CD4-positive, alpha-beta T cell treated with Interleukin-15 for 1 hour (primary cell): ENCODE measurements at places on chromosomes 3 and 15.

DNA sequence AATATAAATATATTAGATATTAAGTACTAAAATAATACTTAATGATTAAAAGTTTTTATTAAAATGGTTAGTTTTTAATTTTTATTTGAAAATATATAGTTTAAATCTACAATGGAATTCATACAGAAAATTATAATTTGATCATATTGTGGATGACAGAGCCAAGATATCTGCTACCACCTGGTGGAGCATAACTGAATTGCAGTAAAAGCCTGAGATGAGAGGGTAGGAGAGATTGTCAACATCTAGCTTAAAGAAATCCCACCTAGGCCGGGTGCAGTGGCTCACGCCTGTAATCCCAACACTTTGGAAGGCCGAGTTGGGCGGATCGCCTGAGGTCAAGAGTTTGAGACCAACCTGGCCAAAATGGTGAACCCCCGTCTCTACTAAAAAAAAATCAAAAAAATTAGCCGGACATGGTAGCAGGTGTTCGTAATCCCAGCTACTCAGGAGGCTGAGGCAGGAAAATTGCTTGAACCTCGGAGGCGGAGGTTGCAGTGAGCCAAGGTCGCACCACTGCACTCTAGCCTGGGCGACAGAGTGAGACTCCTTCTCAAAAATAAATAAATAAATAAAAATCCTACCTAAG is 25.1 kb upstream of the CSTA start:
- no peak for DNase-seq

DNA sequence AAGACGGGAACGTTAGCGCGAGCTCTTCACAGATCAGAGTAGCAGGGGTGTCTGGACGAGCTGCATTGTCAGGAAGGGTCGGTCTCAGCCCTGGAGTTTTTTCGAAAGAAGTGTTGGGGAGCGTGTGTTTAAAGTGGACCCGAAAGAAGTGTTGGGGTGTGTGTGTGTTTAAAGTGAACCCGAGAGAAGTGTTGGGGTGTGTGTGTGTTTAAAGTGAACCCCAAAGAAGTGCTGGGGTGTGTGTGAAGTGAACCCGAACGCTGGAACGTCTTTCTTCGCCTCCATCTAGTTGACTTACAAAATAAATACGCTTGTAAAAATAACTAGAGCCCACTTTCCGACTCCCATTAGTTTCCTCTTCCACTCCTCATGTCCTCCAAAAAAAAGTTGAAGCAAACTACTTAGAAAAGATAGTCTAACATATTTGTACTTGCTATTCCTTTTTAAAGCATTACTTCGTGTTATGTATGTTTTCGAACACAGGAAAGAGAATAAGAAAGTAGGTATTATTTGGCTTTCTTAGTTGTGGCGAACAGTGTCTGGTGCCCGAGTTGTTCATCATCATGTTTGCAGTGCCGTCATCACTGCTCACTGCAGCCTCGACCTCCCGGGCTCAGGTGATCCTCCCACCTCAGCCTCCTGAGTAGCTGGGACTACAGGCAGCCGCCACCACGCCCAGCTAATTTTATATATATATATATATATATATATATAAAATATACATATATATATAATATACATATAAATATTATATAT is 1.0 kb downstream of the LRCH3 start:
- peak; percentile 39 for DNase-seq

DNA sequence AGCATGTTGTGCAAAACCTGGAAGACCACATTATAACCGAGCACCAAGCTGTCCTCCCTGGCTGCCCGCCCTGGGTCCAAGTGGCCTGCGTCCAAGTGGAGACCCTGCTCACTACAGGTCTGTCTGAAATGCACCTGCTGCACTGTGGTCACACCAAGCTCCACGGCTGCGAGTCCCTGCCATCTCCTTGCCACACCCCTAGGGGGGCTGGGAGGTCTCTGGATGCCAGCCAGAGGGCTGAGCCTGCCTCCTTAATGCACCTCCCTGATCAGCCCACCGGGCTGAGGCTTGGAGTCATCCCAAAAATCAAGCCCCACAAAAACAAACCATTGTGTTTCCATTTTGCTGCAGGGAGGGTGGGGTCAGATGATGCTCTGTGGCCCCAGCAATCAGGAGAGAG is 187.1 kb downstream of the MEGF11 start:
- DNase-seq = no peak

- DNase-seq = peak; percentile 78
Measured at GRCh38 chr15:90191794-90192509, 9.2 kb upstream of the SEMA4B start.

GRCh38 chr3:121821421-121822199 is 13.2 kb downstream of the IQCB1 start:
- no peak for DNase-seq

GRCh38 chr15:77057072-77057471 is 13.8 kb downstream of the TSPAN3 start:
- DNase-seq = no peak

DNA sequence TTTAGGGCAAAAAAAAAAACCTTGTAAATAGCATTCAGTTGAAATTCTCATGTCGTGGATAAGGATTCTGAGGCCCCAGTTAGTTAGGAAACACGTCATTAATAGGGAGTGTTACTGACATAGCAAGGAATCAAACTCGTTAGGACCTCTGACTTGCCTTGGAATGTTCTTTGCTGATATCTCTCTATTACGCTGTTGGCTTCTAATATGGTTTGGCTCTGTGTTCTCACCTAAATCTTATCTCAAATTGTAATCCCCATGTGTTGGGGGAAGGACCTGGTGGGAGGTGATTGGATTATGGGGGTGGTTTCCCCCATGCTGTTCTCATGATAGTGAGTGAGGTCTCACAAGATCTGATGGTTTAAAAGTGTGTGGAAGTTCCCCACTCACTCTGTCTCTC is 40.3 kb downstream of the CHL1 start:
- no peak for DNase-seq

GRCh38 chr15:100665570-100665969 is 63.2 kb downstream of the ASB7 start:
- no peak for DNase-seq

GRCh38 chr15:43125100-43125661 is 8.2 kb upstream of the TMEM62 start:
- DNase-seq = no peak

DNA sequence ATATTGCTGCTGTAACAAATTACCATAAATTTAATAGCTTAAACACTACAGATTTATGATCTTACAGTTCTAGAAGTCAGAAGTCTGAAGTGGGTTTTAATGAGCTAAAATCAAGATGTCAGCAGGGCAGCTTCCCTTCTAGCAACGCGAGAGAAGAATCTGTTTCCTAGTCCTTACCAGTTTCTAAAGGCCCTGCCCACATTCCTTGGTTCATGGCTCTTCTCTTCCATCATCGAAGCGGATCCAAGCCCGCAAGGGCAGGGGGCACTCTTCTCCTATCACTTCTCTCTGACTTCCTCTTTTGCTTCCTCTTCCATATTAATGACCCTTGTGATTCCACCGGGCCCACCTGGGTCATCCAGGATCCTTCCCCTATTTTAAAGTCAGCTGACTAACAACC is 16.1 kb downstream of the MINDY4B start:
- peak; percentile 19 for DNase-seq

- DNase-seq = no peak
Measured at GRCh38 chr15:83498801-83499200, 51.7 kb downstream of the SH3GL3 start.

GRCh38 chr15:99097441-99098410 is 7.2 kb upstream of the SYNM start:
- no peak for DNase-seq

- DNase-seq = no peak
Measured at GRCh38 chr3:86416334-86416733, 574.6 kb downstream of the VGLL3 start.

DNA sequence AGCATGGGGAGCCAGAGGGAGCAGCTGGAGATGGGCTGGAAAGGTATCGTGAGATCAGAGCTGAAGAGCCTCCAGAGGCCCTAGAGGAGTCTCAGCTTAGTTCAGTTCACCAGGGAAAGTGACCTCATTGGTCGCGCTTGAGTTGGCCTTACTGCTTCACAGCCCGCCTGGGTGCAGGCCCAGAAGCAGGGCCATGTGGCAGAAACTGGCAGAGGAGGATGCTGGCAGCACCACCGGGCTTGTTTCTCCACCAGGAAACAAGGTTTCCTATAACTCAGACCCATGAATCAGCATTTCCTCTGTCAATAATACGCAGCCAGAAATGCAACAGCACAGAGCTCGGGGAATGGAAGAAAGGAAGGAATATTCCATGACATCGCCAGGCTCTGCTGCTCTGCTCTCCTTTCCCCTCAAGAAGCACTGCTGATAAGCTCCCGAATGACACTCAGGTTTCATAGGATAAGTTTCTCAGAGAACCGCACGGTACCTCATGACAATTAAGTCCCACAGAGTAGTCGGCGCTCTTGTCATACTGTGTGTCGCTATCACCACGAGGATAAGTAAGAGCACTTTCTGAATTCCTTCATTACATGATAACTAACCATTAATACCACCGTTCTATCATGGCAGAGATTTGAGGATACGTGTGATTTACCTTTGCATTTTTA is 147.1 kb upstream of the LPP start:
- DNase-seq = no peak

GRCh38 chr3:197105786-197106185 is 76.2 kb upstream of the MELTF start:
- no peak for DNase-seq

DNA sequence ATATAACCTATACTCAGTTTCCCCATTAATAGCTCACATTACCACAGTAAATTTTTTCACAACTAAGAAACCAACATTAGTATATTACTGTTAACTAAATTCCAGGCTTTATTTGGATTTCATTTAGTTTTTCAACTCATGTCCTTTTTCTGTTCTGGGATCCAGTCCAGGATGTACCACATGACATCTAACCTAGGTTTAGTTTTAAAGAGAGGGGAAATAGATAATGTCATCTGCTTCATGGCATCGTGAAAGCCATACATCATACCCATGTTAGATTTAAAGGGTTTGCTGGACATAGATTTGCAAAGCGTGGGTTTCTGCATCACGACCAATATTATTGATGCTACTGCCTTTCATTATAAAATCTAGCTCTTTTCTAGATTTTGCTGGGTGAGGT is 33.2 kb upstream of the RPP14 start:
- DNase-seq = no peak

GRCh38 chr3:85835857-85836440 is 877.2 kb downstream of the CADM2 start:
- no peak for DNase-seq

DNA sequence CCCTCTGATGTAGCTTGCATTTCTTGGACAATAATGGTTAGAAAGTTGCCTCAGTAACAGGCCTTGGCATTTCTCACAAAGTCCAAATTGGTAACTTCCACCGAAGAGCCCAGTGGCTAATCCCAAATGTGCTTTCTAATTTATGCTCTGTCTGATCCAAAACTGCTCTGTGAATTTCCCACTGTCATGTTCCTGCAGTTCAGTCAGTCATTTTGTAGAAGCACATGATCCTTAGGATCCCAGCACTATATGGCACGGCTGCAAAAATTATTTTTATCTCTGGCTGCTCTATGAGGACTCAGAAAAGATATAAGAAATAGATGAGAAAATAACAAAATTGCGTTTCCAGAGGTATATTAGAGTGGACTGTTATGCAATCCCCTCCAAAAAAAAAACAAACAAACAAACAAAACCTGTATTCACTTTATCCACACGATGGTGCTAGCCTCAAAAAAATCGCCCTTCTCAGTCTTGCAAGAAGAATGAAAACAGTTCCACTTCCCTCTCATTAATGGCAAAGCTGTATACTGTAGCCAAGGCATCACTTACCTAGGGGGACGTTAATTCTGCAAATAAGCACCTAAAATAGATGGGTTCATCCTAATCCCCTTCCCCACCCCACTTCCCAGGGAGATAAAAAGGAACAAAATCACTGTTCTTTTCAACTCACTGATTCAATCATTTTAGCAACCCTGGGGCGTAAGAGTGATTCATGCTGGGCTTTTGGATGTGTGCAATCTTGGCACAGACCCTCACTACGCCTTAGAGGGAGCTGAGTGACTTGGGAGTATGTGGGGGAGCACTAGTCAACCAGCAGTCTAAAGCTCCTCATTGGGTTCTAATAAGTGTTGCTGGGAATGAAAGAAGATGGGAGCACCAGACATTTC is 61.3 kb downstream of the TMCO5A start:
- DNase-seq = no peak

DNA sequence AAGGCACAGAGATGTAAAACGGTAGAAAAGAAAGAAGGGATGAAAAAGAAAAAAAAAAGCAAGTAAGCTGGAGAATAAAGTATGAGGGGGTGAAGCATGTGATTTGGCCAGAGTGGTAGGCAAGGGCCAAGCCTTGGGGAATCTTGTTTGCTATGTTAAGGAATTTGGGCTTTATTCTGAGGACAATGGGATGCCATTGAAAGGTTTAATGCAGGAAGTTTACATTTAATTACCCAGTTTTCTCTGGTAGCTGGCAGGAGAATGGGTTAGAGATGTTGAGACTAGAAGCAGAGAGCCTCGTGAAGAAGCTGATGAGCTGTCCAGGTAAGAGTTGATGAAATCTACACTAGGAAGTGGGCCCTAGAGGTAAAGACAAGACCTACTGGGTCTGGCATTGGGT is 455.9 kb downstream of the PDCD6IP start:
- no peak for DNase-seq

- DNase-seq = no peak
Measured at GRCh38 chr3:144343343-144343742, 371.7 kb downstream of the DIPK2A start.

DNA sequence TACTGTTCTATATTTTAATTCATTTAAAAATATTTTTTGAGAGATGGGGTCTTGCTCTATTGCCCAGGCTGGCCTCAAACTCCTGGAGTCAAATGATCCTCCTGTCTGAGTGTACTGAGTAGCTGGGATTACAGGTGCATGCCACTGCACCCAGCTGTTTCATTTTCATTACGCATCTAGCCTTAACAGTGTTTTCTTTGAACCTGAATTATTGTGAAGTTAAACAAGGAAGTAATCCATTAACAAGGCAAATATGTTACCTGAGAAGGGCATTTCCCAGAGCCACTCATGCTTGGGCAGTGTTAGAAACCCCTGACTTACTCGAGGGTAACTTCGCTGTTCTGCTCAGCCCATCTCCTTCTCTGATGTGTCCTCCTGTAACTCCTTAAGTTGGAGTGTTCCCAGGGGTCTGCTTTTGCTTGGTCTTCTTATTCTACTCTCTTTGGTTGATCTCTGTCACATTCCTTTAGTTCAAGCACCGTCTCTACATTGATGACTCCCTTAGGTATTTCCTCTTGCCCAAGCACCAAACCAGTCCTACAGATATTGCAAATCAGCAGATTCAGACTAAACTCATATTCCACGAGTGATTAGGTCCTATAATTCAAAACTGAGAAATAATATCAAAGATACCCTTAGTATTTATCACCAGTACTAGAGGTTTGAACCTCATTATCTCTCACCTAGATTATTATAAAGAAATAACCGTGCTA is 107.9 kb downstream of the STAC start:
- DNase-seq = no peak

- no peak for DNase-seq
Measured at GRCh38 chr15:38129531-38130204, 123.0 kb upstream of the SPRED1 start.

DNA sequence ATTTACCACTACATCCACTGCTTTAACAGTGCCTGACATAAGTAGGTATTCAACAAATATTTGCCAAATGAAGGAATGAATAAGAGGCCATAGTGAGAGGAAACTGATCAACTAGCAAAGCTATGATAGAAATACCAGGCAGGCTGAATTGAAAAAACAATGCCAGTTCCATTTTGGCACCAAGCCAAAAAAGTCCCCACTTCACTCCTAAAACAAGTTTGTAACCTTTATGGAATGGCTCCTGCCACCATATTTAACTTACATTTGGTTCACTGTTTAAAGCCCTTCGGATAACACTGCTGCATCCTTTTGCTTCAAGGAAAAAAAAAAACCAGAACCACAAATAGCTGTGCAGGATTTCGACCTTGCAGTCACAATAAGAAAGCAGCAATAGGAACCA is 166.1 kb downstream of the FRMD5 start:
- DNase-seq = no peak

- DNase-seq = no peak
Measured at GRCh38 chr3:185912512-185912911, 25.3 kb downstream of the TRA2B start.
